ENCODE measurements at places on chromosomes 6 and 20.

DNA sequence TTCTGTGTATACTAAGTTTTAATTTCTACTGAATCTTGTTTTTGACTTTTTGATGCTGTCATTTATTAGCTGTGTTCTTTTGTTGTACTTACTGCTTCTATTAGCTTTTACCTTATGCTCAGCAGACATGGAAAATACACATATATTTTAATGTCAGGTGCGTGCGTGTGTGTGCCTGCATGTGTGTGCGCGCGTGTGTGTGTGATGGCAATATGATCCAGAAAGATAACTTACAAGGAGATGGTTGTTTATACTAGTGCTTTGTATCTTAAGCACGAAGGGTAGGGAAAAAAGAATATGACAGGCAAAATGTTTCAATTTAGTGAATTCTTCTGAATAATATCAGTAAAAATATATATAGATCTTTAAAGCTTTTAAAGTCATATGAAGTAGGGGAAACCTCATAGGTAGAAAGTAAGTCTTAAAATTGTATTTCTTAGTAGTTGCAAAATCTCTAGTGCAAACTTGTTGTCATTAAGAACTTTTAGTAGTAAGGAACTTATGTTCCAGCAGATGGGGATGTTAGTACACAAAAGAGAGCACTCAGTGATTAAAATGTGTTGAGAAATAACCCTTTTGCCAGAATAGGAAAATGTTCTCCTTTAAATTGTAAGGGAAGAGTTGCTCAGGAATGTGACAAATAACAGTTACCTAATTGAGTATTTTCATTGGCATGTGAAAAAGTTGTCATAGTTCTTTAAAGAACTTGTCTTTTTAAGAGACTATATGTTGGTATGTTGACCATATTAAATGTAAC is 13.2 kb downstream of the QKI start:
- no peak for DNase-seq

- DNase-seq: no peak
These were observed 15.2 kb upstream of the MRPS18A start for GRCh38 chr6:43702534-43703440.

DNA sequence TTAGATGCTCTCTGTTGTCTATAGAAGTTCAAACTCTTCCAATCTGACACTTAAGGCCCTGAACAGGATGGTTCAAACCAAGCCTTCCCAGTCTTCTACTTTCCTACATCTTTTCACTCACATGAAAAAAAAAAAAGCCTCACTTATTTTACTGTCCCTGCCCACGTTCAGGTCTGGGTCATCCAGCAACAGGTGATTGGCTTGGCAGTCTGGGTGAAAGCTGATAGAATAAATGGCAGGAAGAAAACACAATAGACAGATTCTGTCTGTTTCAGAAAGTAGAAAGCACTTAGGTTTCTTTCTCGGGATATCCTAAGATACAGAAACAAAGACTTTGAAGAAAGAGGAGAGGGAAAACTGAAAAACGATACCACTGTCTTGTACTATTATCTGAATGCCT is 61.8 kb upstream of the HSF2 start:
- DNase-seq: no peak

GRCh38 chr20:64099880-64100565 is 7.3 kb downstream of the NPBWR2 start:
- DNase-seq: no peak

DNA sequence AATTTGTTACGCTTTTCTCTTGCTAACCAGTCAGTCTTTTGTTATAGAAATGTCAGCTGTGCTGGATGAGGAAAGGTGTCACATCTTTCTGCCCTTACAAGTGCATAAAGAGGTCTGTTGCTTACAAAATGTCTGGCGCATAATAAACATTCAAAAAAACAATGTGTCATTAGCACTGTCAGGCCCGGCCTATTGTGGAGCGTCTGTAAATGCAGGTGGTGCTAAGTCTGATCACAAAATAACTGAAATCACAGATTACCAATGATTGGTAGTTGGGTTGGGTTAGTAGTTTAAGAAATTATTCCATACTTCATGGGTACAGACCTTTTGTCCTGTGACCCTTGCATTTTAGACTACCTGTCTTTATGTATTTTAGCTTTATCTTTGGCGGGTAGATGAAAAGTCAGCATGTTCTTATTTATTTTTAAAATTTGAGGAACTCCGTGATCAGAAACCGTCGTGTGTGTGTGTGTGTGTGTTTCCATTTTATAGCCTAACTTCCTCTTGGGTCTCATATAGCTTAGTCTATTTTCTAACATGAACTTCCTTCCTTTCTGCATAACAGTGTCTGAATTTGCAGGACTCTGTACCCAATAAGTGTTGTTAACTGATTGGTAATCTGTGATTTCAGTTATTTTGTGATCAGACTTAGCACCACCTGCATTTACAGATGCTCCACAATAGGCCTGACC is 88.1 kb upstream of the IFNGR1 start:
- DNase-seq: no peak
